ENCODE measurements at places on chromosomes 2 and 18.

- H3K4me3 ChIP-seq = no peak overlapping the region
- no peak overlapping the region for H3K27ac ChIP-seq
- peaks cover 37% of the 10 kb centered on the region for H3K27me3 ChIP-seq
- no peaks in the 10 kb centered on the region for H3K36me3 ChIP-seq
- no peak for DNase-seq
- H3K4me1 ChIP-seq = peaks cover 1% of the 10 kb centered on the region
Measured at GRCh38 chr18:47946889-47947288, 16.4 kb upstream of the SMAD2 start.

DNA sequence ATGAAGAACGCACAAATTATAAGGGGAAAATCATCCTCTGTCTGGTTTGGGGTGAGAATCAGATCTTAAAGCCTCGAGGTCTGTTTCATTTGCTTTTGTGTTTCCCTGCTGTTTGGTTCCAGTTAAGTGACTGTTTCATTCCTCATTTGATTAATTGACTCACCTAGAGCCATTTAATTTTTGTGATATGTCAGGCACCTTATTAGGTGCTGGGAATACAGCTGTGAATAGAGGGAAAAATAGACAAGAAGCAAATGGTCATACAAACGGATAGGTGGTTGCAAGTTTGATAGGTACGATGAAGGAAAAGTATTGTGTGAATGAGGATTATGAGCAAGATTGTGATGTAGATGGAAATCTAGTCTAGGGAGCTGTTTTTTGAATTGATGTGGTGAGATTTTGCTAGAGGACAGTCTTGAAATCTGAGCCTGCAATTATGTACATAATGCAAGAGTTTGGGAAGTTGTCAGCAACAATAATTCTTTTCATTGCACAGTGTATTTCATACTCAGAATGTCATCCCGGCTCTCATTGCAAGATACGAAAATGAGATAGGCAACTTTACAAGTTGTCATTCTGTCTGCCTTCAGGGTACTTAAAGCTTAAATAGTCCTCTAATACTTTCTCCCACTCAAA, 2.2 kb downstream of the ACSL3 start:
- peaks cover 5% of the 10 kb centered on the region for H3K36me3 ChIP-seq
- no peak overlapping the region for H3K27ac ChIP-seq
- no peak overlapping the region for H3K4me3 ChIP-seq
- peaks cover 10% of the 10 kb centered on the region for H3K4me1 ChIP-seq

DNA sequence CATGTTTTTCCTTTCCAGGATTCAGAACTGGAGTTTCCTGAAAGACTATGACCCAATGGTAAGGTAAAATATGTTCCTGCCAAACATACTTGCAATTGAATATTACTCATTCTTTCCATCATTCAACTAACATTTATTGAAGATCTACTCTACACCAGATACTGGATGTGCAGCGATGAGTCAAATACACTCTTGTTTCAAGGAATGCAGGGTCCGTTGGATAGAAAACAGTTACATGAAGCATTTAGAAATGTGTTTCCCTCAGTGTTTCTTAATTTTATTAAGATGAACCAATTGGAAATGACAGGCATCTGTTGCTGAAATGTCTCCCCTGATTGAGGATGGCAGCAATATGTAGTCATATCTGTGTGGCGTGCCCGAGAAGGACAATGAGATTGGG, 14.8 kb upstream of the SLC66A3 start:
- no peaks in the 10 kb centered on the region for H3K36me3 ChIP-seq
- no peak for DNase-seq
- H3K27me3 ChIP-seq = peaks cover 17% of the 10 kb centered on the region
- peaks cover 3% of the 10 kb centered on the region for H3K4me1 ChIP-seq
- no peak overlapping the region for H3K4me3 ChIP-seq

GRCh38 chr2:241882091-241882625, 12.6 kb downstream of the RTP5 start:
- peak overlapping the region; percentile 96 for H3K27ac ChIP-seq
- no peaks in the 10 kb centered on the region for H3K27me3 ChIP-seq
- H3K4me1 ChIP-seq = peaks cover 57% of the 10 kb centered on the region
- H3K4me3 ChIP-seq = peak overlapping the region; percentile 88
- no peak for DNase-seq

Data from activated B cell treated with CpG ODN at 0.5 μM for 24 hours (primary cell).